ENCODE measurements at places on chromosomes 2 and 18. TPM values are rescaled to one million over a fixed set of nuclear protein-coding genes. Genes with fewer than 3 reads are reported as not detected.

The FIGN gene
- 2.2 TPM for polyA plus RNA-seq

The SP5 gene
- 5.5 TPM for polyA plus RNA-seq

The C2orf72 gene
- 0.54 TPM for polyA plus RNA-seq

The PRKAG3 gene
- 32.1 TPM for polyA plus RNA-seq

The BOLL gene
- 0.79 TPM for polyA plus RNA-seq

The LRRC30 gene
- 2.7 TPM for polyA plus RNA-seq

The STARD6 gene
- not detected for polyA plus RNA-seq

The HS1BP3 gene
- 6.7 TPM for polyA plus RNA-seq

DNA sequence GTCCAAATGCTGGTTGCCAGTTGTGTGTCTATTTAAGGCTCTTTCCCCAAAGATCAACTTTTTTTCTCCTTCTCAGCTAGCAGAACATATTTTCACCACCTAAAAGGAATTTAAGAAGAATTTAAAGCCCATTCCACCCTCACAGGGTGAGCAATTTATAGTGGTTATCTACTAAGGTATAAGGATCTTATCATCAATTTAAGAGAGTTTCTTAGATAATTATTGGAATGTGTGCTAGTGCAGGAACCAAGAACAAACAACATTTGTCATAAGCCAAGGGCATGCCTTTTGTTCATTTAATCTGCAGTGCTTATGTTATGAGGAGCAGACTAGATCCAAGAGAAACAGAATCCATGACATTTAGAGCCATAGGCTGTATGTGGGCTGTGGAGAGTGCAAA is 37.2 kb downstream of the NLRC4 start:
- no peak for DNase-seq

DNA sequence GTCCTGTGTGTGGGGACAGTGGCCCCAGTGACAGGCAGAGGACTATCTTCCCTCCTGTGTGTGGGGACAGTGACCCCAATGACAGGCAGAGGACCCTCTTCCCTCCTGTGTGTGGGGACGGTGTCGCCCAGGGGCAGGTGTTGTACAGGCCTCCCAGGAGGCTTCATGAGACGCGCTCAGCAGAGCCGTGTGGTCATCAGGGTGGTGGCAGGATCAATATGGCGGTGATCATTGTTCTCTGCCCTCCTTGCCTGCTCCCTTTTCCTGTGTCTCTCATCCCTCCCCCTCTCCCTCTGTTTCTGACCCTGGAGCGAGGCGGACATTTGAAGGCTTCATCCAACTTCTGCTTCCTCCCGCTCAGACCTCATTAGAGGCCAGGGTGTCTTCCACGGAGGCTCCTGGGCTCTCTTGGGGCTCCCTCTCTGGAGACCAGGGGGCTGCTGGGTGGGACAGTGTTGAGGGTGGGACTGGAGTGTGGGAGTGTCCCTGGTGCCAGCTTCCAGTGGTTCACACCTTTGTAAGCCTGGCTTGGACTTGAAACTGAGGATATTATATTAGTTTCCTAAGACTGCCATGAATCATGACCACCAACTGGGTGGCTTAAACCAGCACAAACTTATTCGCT is 59.5 kb downstream of the ACKR3 start:
- DNase-seq: no peak

GRCh38 chr2:23131066-23131575 is 253.9 kb upstream of the KLHL29 start:
- DNase-seq: no peak

DNA sequence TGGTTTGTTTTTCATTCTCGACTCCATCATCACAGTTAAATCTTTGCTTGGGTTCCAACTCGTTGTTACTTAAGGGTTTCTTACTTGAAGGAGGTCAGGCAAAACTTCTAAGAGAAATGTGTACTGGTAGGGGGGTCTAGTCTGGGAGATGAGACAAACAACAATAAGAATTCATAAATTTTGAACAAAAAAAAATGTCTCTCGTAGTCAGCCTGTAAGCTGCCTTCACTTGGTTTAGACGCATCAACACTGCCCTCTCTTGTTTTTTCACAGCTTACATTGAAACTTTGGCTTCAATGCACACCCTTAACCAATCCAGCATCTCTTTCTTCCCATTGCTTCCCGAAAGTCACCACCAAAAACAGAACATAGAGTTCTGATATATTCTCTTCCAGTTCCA is 576.4 kb upstream of the PIK3C3 start:
- DNase-seq: peak; percentile 38

- DNase-seq: no peak
Measured at GRCh38 chr2:24791452-24791851, 1.7 kb downstream of the PTRHD1 start.

All from muscle of back (tissue), 13 donors.